ENCODE measurements at places on chromosomes 5 and 9.
A peak's percentile ranks its signal among the peaks of the same experiment; 100 is the strongest.

DNA sequence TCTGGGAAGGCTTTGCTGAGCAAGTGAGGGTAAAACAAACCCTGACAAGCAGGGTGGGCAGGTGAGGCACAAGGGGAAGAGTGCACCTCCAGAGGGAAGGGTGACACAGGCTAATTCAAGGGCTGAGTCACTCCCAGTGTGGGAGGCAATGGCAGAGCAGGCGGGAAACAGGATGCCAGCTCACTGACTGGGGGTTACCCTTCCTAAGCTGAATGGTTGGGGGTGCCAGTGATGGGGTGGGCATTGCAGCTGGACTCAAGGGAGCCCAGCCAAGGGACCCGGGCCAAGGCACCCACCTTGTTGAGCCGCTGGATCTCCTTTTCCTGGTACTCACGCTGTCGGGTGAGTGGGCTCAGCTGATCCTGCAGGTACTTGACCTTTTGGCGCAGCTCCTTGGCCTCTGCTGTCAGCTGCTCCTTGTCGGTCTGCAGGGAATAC lies 18.4 kb downstream of the GPX3 start:
- peak; percentile 72 for DNase-seq

DNA sequence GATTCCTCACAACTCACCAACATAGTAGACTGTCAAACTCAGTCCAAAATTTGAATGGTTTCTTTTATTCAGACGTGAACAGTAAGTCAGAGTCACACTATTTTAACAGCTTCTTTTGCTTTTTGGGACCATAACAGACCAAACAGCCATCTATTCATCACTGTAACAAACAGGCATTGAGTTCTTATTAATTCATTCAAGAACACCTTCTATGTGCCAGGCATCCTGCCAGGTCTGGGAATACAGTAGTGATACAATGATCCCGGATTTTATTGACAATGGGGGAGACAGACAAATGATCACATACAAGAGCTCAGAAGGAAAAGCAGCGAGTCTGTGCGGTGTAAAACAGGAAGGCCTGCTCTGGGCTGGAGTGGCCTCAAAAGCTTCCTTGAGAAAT lies 153.3 kb upstream of the ERCC6L2 start:
- no peak for DNase-seq

GRCh38 chr5:43353668-43354067 lies 40.5 kb upstream of the HMGCS1 start:
- DNase-seq: no peak

DNA sequence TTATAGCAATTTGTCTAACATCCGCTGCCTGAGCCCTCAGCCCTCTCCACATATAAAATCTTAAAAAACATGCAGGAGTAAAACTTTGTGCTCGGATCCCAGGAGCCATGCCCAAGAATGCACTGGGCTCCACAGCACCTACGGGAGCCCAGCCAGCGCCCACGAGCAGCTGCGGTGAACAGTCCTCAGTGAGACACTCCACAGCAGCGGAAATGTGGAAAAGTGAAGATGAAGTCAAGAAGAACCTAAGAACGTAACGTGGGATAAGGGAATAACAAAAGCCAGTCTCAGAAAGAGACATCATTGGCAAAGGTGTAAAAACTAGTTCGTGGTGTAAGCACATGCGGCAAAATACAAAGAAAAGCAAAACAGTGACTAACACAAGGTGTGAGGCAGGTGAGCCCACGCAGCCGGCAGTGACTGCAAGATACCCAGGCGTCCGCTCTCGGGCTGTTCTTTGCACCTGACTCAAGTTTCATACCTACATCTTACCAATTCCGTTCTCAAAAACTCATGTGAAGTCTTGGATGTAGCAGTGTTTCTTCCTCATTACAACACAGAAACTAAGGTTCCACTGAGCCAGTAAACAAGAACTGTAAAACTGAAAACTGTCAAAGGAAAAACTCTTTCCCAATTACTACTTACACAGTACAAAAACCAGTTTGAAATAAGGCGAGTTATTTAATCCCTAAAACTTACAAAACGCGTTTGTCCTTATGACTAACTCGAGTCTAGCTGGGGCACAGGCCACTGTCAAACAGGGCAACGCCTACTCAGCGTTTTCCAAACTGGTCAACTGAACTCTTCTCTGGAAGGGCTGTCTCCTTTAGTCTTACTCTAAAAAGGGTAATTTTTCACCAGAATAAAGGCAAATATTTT lies 1.7 kb downstream of the CAMSAP1 start:
- DNase-seq: no peak

DNA sequence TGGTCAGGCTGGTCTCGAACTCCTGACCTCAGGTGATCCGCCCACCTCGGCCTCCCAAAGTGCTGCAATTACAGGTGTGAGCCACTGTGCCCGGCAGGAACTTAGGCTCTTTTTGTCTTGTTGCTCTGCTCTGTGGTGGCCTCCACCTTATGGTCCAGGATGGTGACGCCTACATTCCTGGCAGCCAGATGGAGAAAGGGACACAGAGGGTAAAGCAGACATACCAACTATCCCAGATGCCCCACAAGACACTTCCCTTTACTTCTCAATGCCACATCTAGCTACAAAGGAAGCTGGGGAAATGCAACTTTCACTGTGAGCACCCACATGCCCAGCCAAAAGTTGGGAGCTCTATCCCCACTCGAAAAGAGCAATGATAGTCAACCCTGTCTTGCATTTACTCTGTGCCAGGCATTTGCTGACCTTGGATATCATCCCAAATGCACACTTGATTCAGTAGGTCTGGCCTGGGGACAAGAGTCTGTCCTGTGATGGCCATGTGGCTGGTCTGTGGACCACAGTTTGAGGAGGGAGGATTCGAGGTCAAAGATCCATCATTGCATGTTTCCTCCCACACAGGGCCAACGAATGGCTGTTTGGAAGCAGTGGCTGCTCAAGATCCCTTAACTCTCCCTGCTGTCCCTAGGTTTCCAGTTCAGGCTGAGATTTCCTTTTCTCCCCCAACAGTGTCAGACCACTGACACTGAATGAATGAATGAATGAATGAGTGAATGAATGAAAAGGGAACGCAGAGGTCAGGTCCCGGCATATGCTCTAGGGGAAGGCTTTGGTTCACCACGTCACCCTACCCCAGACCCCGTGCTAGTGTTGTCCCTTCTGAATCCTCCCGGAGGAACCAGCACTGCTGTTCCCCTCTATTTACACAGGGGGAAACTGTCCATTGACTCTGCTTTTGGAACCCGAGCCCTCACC lies 1.4 kb upstream of the ERGIC1 start:
- no peak for DNase-seq

DNA sequence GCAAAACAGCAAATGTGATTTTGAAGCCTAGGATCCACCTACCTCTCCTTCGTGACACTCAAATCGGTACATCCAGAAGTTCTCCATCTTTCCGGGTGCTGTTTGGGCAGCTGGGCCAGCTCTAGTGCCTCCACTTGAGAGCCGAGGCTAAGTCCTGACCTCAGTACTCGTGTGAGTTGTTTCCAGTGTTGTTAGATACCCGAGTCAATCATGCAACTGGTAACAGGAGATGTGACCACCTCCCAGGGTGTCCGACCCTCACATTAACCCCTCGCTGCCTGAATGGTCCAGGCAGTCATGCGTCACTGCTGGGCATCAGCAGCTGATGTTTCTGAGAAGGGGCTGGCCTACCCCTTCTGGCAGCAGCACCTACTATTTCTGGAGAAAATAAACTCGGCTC lies 170.3 kb downstream of the ENTREP1 start:
- no peak for DNase-seq

- DNase-seq: peak; percentile 82
These were observed 370.0 kb downstream of the ZSWIM6 start for GRCh38 chr5:61701877-61702602.

- DNase-seq: no peak
These were observed 31.7 kb upstream of the STXBP1 start for GRCh38 chr9:127580366-127580765.

- DNase-seq: peak; percentile 56
These were observed 1.2 kb downstream of the SEMA4D start for GRCh38 chr9:89496645-89497256.

GRCh38 chr9:110864011-110864410 lies 174.3 kb downstream of the LPAR1 start:
- no peak for DNase-seq

- DNase-seq: peak; percentile 17
These were observed 56.3 kb downstream of the SLF1 start for GRCh38 chr5:94674490-94675382.

GRCh38 chr9:77729177-77729576 lies 81.1 kb upstream of the GNA14 start:
- DNase-seq: no peak

- no peak for DNase-seq
These were observed 176.6 kb upstream of the SH3GL2 start for GRCh38 chr9:17402309-17402708.

DNA sequence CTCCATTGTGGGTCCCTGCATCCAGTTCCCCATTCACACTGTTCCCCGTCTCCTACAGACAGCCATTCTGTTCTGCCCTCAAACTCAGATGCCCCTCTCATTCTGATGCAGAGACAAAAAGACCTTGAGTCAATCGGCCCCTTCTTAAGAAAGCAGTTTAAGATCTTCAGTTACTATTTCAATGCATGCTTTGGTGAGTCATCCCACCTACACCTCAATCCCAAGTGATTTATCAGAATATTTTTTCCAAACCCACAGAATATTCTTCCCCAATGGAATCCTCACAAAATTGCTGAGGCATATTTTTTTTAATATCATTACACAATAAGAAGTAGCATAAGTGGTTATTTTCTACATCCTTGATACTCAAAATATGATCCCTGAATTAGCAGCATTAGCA lies 92.4 kb upstream of the SLC1A1 start:
- peak; percentile 66 for DNase-seq

- DNase-seq: no peak
These were observed 52.8 kb upstream of the TUT7 start for GRCh38 chr9:86407022-86407421.

- DNase-seq: no peak
These were observed 361.2 kb upstream of the TARS1 start for GRCh38 chr5:33079548-33079947.

DNA sequence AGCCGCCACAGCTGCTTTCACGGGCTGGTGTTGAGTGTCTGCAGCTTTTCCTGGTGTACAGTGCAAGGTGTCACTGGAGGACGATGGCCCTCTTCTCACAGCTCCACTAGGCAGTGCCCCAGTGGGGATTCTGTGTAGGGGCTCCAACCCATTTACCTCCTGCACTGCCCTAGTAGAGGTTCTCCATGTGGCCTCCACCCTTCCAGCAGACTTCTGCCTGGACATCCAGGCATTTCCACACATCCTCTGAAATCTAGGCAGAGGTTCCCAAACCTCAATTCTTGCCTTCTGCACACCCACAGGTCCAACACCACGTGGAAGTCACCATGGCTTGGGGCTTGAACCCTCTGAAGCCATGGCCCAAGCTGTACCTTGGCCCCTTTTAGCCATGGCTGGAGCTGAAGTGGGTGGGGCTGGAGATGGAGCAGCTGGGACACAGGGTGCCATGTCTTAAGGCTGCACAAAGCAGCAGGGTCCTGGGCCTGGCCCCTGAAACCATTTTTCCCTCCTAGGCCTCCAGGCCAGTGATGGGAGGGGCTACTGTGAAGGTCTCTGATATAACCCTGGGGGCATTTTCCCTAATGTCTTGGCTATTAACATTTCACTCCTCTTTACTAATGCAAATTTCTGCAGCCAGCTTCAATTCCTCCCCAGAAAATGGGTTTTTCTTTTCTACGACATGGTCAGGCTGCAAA lies 82.0 kb downstream of the MLLT3 start:
- DNase-seq: no peak

GRCh38 chr5:32600054-32600622 lies 14.8 kb downstream of the SUB1 start:
- no peak for DNase-seq

- DNase-seq: peak; percentile 69
These were observed 3.9 kb downstream of the RGS14 start for GRCh38 chr5:177361418-177362291.

DNA sequence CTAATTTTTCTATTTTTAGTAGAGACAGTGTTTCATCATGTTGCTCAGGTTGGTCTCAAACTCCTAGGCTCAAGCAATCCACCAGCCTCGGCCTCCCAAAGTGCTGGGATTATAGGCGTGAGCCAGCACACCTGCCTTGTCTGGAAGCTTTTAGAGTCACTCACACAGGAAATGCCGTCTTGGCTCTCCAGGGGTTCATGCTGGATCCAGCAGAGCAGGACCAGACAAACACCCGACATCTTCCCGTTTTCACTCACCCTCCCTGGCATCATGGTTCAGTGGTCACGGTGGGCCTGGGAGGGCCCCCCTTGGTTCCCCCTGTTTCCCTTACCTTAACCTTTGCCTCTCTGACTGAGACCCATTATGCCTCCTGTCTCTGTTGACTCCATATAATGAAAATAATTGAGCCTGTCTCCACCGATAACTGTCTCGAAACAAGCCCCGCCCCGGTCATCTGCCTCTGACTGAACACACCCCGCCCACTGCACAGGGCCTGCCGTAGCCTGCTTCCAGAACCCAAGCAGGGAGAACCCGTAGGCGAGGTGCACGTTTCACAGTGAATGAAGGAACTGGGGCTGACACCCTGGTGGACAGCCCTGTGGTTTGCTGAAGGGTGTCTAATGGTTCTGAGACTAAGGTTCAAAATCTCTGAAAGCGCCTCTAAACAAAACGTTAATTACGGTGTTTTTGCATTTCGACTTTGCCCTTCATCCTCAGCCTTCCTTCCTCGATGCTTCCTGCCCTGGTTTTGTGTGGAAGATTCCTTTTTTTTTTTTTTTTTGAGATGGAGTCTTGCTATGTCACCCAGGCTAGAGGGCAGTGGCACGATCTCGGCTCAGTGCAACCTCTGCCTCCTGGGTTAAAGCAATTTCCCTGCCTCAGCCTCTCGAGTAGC lies 39.7 kb upstream of the SPRY4 start:
- no peak for DNase-seq

DNA sequence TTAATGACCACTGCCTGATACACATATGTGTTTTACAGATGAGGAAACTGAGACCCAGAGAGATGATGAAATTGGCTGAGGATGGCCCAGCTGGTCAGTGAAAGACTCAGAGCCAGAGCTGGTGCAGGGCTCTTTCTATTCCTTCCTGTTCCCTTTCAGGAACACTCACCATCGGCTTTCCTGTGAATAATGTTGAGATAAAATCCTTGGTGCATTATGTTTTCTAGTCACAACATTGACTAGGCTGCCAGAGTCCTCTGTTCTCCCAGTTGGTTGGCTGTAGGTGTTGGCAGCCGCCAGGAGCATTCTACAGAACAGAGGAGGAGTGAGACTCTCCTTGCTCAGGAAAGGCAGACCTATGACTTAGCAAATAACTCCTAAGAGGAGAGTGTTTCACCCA lies 14.8 kb downstream of the TGFBI start:
- DNase-seq: no peak

DNA sequence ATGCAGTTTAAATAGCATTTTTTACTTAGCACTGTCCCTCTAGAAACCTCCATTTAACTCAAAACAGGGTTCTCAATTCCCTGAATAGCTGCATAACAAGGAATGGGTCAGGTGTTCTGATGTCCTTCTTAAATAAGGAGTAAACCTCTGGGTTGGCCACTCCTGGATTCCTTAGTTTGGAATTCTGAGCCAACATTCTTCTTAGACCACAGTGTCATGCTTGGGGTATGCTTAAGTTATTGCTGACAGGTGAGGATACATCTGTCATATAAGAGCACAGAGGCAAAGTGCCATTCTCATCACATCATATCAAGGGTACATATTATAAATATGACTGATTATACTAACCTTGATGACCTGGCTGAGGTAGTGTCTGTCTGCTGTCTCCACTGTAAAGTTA lies 179.9 kb upstream of the SEMA6A start:
- DNase-seq: no peak

Measured in putamen (tissue), 1 donor.